Naive thymus-derived CD4-positive, alpha-beta T cell (primary cell): ENCODE measurements at places on chromosomes 3 and 15. TPM values are rescaled to one million over a fixed set of nuclear protein-coding genes. Genes with fewer than 3 reads are reported as not detected.

DNA sequence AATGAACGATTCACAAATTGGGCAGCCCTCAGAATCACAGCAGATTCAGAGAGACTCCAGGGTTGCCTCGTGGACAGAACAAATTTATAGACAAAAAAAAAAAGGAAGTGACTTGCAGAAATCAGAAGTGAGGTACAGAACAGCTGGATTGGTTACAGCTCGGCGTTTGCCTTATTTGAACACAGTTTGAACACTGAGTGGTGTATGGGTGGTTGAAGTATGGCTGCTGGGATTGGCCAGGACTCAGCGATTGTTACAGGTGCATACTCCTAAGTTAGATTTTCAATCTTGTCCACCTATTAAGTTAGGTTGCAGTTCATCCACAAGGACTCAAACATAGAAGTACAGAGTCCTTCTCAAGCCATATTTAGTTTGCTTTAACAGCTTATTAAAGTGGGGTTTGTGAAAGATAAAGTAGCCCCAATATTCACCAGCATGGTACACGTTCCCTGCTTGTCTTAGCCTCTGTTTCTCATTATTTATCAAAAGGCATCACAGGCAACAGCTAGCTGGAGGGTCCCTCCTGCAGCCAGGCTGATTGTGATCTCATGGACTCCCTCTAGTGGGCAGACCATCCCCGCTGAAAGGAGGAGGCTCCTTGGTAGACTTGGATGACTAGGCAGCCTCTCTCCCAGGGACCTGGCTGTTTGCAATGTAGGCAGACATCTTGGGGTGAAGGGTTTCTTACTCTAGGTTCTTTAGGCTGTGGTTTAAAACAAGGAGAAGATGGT, 17.6 kb upstream of the ALDH1L1 start:
- DNase-seq = peak; percentile 34

DNA sequence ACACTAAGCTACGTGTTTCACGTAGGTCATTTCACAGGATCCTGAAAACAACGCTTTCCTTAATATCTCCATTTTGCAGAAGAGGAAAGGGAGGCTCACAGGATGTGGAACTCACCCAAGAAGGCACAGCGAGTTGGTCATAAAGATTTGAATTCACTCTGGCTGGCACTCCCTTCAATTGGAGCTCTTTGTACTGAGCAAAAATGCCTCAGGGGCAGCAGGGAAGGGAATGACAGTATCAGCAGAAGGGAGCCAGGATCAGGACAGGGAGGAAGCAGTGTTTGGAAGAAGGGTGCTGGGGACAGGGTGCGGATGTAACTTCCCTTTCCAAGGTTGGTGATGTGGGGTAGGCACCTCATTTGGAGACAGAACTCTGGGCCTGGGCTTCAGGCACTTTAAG, 1.1 kb upstream of the ST6GAL1 start:
- DNase-seq = no peak

DNA sequence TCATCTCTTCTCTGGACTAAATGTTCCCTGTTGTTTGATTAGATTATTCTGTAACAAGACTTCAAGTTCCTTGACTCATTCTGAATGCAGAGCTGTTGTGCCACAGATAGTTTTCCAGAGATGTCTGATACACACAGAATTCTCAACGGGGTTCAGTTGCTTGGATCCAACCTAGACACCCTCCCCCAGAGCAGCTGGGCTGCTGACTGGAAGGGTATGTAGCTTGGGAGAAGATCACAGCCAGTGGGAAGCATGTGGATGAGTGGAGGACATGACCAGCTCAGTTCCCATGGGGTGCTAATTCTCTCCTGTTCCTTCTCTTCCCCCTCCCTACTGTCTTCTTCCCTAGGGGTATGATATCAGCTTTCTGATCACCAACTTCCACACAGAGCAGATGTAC, 6.6 kb upstream of the TTLL3 start:
- DNase-seq = no peak

DNA sequence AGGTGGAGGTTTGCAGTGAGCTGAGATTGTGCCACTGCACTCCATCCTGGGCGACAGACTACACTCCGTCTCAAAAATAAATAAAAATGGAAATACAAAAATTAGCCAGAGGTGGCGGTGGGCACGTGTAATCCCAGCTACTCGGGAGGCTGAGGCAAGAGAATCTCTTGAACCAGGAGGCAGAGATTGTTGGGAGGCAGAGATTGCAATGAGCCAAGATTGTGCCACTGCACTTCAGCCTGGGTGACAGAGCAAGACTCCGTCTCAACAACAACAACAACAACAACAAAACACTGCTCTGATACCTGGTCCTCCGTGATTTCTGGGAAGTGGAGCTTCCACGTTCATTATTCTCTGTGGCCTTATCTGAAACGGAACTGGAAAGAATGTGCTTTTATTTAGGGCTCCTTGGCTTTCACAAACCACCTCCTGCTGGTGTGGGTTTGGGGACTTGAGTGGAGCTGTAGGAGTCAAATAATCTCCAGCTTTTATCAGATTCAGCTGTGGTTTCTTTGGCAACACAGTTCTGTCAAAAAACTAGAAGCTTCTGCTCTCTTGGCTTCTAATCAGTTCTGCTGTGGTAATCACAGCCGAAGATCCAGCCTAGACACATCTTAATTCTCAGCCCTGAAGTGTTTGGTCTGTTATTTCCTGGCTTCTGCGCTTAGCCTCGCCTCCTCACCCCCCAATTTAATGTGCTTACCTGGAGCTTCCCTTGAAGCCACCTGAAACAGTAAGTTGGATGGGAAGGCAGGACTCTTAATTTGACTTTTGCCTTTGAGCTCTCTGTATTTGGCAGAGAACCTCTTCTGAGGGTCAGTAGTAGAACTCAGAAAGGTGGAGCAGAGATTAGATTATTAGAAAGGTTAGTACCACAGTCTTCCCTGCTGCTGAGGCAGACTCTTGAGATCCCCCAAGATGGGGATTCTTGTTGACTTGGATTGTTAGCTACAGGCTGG, 21.4 kb downstream of the IRAK2 start:
- DNase-seq = peak; percentile 48

GRCh38 chr15:35540885-35541284, 5.1 kb downstream of the DPH6 start:
- no peak for DNase-seq

- no peak for DNase-seq
Observed at GRCh38 chr3:105948101-105948500, 79.3 kb upstream of the CBLB start.

- DNase-seq = no peak
Observed at GRCh38 chr3:126446791-126447190, 28.9 kb downstream of the ZXDC start.

- no peak for DNase-seq
Observed at GRCh38 chr3:98972720-98973119, 71.2 kb upstream of the DCBLD2 start.

DNA sequence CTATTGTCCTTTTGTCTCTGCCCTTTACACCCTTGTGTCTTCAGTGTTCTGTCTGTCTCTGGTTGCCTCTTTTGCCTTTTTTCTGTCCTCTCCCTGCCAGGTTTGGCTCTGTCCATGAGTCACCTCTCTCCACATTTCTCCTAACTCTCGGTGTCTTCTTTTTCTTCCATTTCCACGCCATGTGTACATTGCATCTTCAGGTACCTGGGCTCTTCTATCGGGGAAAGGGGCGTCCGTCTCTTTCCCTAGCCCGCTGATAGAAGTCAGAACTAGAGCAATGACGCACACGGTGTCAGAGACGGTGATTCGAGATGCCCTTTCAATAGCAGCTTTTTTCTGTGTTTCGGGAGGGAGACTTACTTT, 641 bp downstream of the OPA1 start:
- peak; percentile 47 for DNase-seq

- no peak for DNase-seq
Observed at GRCh38 chr15:32730677-32731654, 13.2 kb downstream of the GREM1 start.

GRCh38 chr15:49314716-49315115, 108.3 kb upstream of the FGF7 start:
- no peak for DNase-seq

DNA sequence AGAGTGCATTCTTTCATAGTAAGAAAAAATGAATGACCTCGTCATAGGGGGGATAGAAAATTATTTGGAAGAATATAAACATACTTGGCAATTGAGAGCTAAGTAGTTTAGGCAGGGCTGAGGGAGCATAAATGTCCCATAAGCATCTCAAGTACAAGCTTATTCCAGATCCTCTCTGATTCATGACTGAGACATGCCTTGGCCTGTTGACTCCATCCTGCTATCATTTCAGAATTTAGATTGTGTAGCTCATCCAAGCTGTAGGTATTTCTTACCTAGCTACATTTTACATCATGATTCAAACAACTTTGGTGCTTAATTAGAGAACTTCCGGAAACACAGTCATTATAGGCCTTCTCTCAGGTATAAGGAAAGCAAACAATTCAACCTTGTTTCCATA, 12.3 kb downstream of the POGLUT1 start:
- DNase-seq = no peak

GRCh38 chr3:127834771-127835170, 12.5 kb upstream of the MGLL start:
- DNase-seq = no peak

DNA sequence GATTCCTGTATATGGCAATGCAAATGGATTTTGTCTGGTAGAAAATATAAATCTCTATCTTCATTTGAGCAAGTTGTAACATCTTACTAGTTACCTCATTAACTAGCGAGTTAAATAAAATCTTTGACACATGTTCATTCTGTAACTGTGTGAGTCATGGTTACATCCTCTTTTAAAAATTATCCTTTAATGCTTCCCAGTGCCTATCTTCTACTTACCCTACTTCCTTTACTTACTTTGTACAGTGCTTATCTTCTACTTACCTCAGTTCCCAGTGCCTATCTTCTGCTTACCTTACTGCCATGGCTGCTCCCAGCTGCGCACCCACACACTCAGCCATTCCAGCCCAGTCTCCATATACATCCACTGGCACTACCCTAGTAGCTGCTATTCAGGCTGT, 71.9 kb upstream of the GOLGA8B start:
- no peak for DNase-seq

DNA sequence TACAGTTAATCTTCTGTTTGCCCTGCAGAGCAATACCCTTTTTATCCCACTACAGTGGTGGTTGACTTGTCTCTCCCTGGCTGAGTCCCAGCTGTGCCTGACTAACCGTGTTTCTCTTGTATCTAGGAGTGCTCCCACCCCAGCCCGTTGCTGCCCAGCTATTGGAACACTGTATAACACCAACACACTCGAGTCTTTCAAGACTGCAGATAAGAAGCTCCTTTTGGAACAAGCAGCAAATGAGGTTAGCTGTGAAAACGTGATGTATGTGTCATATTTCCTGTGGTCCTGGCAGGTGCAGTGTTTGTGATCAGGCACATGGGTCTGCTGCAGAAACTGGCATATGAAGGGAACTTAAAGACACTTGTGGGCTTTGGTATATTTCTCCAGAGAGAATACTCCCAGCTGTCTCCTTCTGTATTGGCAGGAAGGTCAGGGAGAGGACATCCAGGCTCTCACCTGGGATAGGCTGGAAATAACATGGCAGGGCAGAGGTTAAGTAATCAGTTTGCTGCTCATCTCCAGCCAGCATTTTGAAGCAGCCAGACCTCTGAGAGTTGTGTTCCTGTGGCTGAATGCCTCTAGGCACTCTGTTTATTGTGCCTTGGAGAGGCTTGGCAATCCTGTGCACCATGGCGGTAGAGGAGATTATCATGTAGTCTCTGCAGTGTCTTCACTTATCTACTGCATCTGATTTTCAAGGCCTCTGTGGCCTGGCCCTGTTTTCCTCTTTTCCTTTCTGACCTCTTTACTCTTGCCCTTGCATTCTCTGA, 34.8 kb downstream of the ATG7 start:
- DNase-seq = no peak

DNA sequence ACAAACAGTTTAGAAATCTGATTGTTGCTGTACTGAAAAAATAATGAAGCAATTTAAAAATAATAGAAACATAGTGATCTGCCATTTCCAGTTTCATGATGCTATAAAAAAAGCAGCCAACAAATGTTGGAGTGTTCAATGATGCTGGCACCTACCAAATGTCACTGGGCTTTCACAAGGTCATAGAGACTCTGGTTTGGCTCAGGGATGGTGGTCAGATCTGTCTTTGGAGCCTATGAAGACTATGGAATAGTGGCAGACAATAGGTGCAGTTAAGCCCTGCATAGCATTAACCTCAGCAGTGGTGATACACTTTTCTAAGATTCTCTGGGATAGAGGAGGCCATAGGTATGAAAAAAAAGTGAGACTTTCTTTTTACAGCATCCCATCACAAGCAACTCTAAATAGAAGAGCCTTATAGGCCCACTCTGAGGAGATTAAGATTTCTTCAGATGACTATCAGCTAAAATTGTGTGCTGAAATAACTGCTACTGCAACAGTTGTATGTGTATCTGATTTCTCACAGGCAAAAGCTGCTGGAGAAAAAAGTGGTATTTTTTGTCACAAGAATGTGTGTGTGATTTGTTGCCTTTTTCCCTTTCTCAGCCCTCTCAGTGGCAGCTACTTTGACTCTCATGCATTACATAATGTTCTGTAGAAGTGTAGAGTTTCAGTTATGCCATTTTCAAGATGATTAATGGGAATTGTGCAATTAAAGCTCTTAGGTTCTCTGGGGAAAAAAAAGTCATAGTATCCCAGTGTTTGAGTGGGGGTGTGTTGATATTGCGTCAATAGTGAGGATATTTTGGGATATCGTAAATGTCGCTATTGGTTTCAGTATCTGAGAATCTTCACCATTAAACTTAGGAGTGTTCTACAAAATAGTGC, 137.4 kb downstream of the MBNL1 start:
- no peak for DNase-seq

DNA sequence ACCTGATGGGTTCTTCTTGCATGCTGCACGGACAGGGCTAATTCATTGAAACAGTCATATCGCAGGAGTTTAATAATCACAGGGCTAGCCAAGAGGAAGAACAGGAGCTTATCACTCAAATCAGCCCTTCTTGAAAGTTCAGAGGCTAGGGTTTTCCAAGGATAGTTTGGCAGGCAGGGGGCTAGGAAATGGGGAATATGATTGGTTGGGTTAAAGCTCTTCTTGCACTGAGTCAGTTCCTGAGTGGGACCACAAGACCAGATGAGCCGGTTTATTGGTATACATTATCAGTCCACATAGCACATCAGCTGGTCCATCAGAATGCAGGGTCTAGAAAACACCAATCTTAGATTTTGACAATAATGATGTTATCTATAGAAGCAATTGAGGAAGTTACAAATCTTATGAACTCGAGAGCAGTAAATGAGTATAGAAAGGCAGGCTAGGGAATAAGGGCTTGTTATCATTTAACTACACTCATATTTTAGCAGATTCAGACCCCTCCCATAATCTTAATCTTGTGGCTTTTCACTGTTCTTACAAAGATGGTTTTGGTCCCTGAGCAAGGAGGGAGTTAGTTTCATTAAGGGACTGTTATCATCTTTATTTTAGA, 58.1 kb upstream of the SLC25A36 start:
- DNase-seq = no peak

DNA sequence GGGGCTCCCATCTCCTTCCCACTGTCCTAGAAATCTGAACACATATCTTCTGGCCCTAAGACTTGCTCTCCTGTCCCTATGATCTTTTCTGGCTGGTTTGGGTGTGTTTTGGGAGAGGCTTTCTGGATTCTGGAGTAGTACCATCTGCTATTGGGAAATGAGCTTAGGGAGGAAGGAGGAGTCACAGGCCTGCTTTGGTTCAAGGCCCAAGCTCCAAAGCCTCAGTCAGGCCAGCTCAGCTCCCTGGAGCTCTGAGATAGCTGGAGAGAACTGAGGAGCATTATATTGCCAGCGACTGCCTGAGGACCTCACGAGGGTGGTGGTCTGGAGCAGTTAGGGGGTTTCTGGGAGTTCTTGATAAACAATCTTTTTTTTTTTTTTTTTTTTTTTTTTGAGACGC, 18.7 kb downstream of the RASGRF1 start:
- DNase-seq = no peak

The CACNA1D gene
- 2.0 TPM for total RNA-seq

The SOX2 gene
- not detected for total RNA-seq

The TMEM89 gene
- not detected for total RNA-seq

The FES gene
- 78.6 and 81.6 TPM in 2 replicates for total RNA-seq

The CHRD gene
- not detected for total RNA-seq

The C3orf49 gene
- not detected in 2 replicates for total RNA-seq

The FAM3D gene
- total RNA-seq = not detected
